ENCODE measurements at places on chromosomes 6 and 20.

DNA sequence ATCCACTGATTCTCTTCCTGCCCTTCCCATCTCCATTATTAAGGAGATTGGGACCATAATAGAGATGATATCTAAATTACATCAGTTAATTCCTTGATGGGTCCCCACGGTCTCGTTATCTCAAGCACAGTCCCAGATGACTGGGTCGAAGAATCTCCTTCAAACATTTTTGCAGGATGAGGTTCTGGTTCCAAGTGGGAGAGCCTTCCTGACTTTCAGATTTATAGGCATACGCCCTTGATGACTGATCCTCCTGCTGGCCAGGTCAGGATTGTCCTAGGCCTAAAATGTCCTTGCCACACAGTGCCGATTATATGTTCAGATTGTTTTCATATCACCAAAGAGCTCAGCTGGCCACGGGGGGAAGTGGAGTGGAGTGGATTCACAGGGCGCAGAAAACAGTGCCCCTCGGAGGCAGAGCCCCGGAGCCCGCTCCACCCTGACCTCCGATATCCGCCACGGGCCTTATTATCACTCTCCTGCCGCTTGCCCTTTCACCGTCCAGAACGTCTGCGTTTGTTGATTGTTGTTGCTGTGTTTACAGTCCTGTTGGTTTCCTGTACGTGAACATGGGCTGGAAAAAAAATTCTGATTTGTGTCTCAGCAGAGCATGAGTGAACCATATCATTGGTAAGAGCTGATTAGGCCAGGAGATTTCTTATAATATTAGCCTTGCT, 8.9 kb downstream of the BMP6 start:
- no peak for DNase-seq

DNA sequence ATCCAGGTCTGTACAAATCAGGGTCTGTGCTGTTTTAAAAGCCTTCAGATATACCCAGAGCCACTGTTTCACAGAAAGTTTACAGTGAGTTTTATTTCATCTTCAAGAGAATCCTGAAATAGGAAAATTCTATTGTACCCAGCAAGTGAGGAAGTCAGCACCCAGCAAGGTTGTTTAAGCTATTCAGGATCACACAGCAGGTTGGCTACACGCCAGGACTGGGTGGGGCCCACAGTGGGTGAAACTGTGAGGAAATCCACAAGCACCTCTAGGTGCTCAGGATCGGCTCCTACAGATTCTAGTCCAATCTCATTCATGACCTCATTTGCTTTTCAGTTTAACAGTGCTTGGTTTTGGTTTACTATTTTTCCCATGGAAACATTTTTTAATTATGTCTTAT, 128.9 kb downstream of the SYNDIG1 start:
- no peak for DNase-seq

- DNase-seq, result no peak
These were observed 7.4 kb upstream of the TRIM39 start for GRCh38 chr6:30319146-30319835.

DNA sequence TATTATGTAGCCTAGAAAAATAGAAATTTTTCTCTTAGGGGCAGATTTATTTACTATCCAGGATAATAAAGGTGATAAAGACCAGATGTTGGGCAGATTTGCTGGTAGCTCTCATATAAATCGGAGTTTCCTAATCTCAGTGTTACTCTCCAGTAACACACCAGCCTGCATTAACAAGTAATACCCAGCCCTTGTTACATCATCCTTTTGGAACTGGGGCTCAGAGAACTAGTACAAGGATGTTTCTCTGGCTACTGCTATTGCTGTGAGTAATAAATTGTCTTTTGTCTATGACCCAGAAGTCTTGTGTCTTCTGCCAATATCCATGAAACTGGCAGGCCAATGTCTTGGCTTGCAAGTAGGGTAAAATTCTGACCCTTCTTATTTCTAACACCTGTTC, 16.8 kb downstream of the TPD52L1 start:
- DNase-seq, result no peak

GRCh38 chr20:51828762-51829161, 26.4 kb upstream of the SALL4 start:
- DNase-seq, result no peak

- DNase-seq, result no peak
These were observed 229.5 kb upstream of the DTNBP1 start for GRCh38 chr6:15892369-15892768.

- no peak for DNase-seq
These were observed 20.9 kb upstream of the GATA5 start for GRCh38 chr20:62496568-62497218.

Measured in stimulated activated CD8-positive, alpha-beta memory T cell treated with anti-CD3 and anti-CD28 coated beads, Interleukin-7, amount 100 ng/mL, for 24 hours (primary cell).